Ureter (tissue), 1 donor: ENCODE measurements at places on chromosomes 1 and 21. TPM values are rescaled to one million over a fixed set of nuclear protein-coding genes. Genes with fewer than 3 reads are reported as not detected.
A peak's percentile ranks its signal among the peaks of the same experiment; 100 is the strongest.

GFI1 gene
- total RNA-seq: 2.4 TPM

ZNF695 gene
- not detected for total RNA-seq

SPRR2F gene
- not detected for total RNA-seq

GRCh38 chr1:211537253-211537652 lies 41.7 kb downstream of the SLC30A1 start:
- DNase-seq: no peak

GRCh38 chr1:10890491-10891071 lies 94.1 kb upstream of the CASZ1 start:
- DNase-seq: peak; percentile 65

- no peak for DNase-seq
Measured at GRCh38 chr1:243253211-243253925, 1.7 kb downstream of the CEP170 start.

DNA sequence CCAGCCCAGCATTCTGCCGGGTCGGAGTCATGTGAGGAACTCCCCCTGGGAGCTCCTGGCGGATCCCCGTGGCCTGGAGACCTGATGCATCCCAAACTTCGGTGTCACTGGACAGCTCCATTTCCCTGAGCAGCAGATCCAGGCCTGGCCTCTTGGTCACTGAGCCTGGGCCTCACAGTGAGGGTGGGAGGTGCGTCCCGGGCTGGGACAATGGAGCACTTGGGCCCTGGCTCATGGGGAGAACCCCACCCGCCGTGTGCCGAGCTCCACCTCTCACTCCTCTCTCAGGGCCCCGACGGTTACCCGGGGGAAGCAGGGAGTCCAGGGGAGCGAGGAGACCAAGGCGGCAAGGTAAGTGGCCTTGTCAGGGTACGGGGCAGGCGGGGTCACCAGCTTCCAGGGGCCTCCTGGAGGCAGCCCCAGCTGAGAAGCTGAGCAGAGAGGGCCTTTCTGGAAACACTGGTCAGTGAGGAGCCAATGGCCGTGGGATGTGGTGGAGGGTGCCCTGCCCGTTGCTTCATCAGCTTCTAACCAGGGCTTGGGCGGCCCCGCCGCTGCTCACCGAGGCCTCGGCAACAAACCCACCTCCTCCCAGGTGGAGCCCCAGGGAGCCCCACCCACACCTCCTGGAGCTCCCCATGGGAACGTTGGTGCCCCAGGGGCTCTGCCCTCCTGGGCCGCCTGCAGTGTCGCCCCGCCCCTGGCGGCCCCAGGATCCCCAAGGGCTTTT lies 19.8 kb downstream of the COL6A2 start:
- DNase-seq: no peak

- DNase-seq: no peak
Measured at GRCh38 chr1:197180252-197180878, 33.9 kb upstream of the ASPM start.
